Skin of body (tissue), 3 donors: ENCODE measurements at places on chromosomes 5 and 9. TPM values are rescaled to one million over a fixed set of nuclear protein-coding genes. Genes with fewer than 3 reads are reported as not detected.

Gene GALT
- total RNA-seq: 44.2 TPM

Gene SCGB3A1
- total RNA-seq: not detected

Gene ADRB2
- 3.8 TPM for total RNA-seq

Gene CAMK4
- total RNA-seq: 6.0 TPM

Gene MAP1B
- total RNA-seq: 44.1 TPM

Gene CEMIP2
- 61.2 TPM for total RNA-seq

Gene IL13
- 0.10 TPM for total RNA-seq

Gene NPR3
- total RNA-seq: 33.7 TPM

Gene SLC46A2
- 1.2 TPM for total RNA-seq

Gene TAF11L5
- not detected for total RNA-seq

Gene DRD1
- 0.10 TPM for total RNA-seq

Gene SPATA31C1
- total RNA-seq: not detected

Gene GHR
- 25.4 TPM for total RNA-seq

Gene GBGT1
- total RNA-seq: 3.4 TPM

Gene PCDHGA1
- 0.39 TPM for total RNA-seq

Gene PCDHGB6
- 5.6 TPM for total RNA-seq

Gene SV2C
- total RNA-seq: 0.10 TPM

Gene CCL19
- 0.39 TPM for total RNA-seq

Gene ANKRD31
- 0.30 TPM for total RNA-seq

Gene SPATA31D4
- not detected for total RNA-seq

Gene DPYSL3
- total RNA-seq: 71.4 TPM

Gene GLT6D1
- total RNA-seq: not detected

Gene PLCXD3
- total RNA-seq: 0.10 TPM

Gene STK10
- total RNA-seq: 14.5 TPM

Gene ARHGEF37
- 11.0 TPM for total RNA-seq

Gene CCNI2
- 0.30 TPM for total RNA-seq
